ENCODE measurements at places on chromosomes 5 and 9.

- DNase-seq = peak; percentile 24
Measured at GRCh38 chr5:150394131-150394530, 18.6 kb downstream of the CD74 start.

DNA sequence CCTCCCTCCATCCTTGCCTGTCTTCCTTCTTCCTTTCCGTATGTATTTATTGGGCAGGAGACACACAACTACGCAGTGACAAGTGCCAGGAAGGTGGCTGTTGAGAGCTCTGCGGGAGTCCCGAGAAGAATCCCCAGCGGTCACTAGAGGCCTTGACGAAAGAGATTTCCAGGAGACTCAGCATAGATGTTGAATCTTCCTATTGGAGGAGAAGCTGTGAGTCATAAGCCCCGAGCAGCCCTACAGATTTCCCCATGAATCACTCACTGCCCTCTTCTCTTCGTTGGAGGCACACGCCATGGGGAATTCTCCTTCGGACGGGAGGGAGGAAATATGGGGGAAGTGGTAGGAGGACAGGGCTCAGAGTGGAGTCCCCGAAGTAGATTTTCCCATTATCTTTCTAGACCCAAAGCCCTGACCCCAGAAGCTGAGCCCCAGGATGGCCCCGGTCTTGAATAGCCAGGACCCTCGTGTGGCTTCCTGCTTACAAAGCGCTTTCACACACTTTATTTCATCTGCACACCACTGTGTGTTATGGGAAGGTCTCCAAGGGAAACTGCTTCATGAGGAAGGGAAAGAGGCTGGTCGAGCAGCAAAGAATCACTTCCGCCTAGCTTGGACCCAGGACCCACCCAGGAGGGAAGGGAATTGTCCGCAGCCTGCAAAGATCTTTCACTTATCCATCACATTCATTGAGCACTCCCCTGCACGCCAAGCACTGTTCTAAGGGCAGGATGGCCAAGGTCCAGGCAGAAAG lies 12.7 kb downstream of the DUSP1 start:
- DNase-seq = peak; percentile 81

DNA sequence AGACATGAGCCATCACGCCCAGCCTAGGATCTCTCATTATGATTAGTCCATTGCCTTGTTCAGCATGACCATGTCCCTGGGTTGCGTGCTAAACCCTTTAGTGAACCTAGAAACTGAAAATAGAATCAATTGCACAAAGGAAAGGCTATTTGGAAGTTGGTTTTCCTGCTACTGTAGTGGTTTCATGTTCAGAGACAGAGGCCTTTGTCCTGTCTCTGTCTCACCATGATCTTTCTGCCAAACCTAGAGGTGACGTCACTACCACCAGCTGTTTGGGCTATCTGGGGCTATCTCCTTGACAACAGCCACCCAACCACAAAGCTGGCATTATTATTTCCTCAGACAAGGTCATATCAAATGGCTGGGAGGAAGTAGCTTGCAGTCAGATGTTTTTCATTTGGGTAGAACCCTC lies 4.0 kb upstream of the CDK5RAP2 start:
- DNase-seq = peak; percentile 81

DNA sequence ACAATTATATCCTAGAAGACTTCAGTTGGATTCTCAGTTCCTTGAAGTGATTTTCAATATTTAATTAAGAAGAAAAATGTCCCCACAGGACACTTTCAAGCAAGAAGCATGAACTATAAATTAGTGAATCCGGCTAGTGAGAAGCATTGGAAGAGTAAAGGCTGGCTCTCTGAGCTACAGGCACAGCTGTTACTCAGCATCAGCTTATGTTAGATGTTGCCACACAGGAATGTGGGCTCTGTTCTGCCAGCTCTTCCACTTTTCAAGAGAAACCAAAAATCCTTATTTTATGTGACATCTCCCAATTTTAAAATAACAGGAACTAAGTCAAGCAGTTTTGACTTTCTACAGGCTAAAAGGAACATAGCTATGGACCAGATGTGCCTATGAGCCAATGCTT lies 14.9 kb downstream of the ZNF474 start:
- no peak for DNase-seq

- no peak for DNase-seq
Measured at GRCh38 chr5:151820903-151821302, 49.1 kb downstream of the G3BP1 start.

GRCh38 chr5:100401149-100401548 lies 134.0 kb upstream of the FAM174A start:
- DNase-seq = no peak

DNA sequence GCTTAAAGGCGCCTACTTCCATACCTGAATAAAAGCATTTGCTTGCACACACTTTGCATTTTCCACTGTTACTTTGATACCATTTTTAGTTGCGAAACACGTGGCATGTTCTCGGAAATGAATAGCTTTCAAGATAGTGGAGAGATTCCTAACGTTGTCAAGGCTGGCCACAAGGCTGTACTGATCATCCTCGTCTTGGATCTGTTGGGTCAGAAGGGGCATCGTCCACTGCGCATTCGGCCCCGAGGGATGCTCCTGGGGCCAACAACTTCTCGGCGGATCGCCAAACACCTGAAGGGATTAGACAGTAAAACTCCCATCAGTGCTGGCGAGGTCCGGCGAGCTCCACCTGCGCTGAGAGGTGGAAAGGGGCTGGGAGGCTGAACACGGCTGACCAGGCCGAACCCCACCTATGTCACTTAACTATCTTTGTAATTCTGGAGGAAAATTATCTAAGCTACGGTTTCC lies 599 bp downstream of the RAD1 start:
- DNase-seq = no peak

- DNase-seq = no peak
Measured at GRCh38 chr5:68216245-68217046, 890 bp downstream of the PIK3R1 start.

GRCh38 chr9:137348769-137349470 lies 46.8 kb upstream of the NRARP start:
- DNase-seq = no peak

DNA sequence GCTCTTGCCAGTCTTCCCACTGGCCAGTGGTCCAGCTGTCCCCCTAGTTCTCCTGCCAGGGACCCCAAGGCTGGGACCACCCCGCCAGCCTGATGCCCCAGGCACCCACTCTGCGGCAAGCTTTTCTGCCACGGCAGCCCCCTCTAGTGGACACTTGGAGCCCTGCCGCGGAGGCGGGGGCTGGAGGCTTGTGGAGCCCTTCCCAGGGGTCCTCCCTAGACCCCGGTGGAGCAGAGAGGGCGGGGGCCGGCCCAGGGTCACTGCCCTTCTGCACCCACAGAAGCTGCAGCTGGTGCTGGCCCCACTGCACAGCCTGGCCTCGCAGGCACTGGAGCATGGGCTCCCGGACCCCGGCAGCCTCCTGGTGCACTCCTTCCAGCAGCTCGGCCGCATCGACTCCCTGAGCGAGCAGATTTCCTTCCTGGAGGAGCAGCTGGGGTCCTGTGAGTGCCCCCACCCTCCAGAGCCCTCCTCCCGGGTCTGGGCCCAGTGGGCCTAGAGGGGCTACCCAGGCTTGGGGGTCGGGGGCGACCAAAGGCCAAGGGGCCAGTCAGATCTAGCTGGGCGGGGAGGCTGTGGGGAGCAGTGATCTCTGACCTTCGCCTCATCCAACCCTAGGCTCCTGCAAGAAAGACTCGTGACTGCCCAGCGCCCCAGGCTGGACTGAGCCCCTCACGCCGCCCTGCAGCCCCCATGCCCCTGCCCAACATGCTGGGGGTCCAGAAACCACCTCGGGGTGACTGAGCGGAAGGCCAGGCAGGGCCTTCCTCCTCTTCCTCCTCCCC lies 9.1 kb downstream of the EGFL7 start:
- no peak for DNase-seq

GRCh38 chr5:14439087-14439871 lies 142.3 kb upstream of the OTULINL start:
- DNase-seq = no peak

DNA sequence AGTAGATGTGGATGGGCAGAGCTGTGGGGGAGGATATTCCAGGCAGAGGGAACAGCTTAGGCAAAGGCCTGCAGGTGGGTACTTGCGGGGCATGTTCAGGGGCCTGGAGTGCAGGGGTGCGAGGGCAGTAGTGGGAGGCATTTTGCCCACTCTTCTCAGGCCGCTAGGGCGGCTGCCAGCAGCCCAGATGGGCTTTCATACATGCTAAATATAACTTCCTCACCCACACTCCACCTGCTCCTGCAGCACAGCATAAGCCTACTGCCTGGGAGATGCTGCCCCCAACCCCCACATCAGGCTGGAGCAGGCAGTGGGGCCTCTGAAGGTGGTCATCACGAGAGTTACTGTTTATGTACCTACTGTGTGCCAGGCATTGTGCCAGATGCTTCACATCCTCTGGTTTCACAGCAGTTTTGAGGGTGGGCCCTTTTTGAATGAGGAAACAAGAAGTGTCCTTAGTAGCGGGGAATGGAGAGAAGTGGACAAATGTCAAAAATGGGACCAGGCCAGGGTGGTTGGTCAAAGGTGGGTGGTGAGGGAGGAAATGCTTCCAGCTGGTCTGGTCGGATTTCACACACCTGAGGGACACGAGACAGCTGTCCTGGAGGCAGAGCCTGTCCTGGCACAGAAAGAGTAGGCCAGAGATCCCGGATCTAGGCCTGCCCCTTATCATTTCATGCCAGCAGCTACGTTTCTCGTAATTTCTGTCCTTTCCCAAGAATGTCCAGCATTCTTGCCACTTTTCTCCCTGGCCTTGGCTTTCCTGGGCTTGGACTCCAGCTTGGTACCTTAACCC lies 12.1 kb downstream of the RGS14 start:
- DNase-seq = no peak

- no peak for DNase-seq
Measured at GRCh38 chr9:119268985-119269384, 100.2 kb downstream of the BRINP1 start.

DNA sequence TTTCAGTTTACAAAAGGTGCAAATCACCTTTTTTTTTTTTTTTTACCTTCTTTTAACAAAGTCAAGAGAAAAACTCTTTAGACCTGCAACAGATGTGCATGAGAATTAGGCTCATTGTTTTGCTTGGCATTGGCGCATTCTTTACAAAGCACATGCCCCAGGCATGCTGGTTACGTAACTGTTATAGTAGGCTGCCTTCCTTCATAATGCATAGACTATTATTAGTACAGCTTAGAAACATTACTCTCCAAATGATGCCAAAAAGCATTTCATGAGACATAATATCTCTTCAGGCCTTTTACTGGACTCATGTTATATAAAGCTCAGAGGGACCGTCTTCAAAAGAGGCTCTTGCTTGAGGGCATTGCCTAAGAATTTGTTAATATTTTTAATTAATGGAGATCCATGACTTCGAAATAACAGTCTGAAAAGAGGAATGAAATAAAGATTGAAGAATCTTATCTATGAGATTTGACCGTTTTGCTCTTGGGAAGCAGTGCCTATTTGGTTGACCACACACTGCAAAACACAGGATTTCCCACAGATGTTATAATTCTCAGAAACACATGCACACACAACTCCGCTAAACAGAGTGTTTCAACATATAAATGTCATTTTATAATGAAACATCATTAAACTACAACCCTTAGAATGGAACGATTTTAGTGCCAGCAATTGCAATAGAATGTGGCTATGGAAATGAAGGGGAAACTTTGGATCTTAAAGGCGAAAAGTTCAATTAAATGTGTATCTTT lies 478.7 kb downstream of the PRR16 start:
- DNase-seq = no peak

GRCh38 chr9:107280543-107280942 lies 2.5 kb upstream of the RAD23B start:
- no peak for DNase-seq

DNA sequence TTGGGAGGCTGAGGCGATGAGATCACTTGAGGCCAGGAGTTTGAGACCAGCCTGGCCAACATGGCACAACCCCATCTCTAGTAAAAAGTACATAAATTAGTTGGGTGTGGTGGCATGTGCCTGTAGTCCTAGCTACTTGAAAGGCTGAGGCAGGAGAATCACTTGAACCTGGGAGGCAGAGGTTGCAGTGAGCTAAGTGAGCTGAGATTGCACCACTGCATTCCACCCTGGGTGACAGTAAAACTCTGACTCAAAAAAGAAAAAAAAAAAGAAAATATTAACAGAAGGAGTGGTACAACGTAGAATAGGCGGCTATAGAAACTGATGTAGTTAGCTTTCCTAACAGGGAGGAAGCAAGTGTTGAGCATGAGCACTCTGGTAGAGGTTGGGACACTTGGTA lies 59.9 kb downstream of the PBX3 start:
- no peak for DNase-seq

- DNase-seq = no peak
Measured at GRCh38 chr9:113355040-113355596, 5.8 kb downstream of the BSPRY start.

- no peak for DNase-seq
Measured at GRCh38 chr9:2227144-2227867, 212.2 kb downstream of the SMARCA2 start.

GRCh38 chr5:146770980-146771379 lies 107.6 kb downstream of the PPP2R2B start:
- DNase-seq = no peak

GRCh38 chr9:124270504-124271335 lies 13.0 kb downstream of the NEK6 start:
- DNase-seq = no peak

DNA sequence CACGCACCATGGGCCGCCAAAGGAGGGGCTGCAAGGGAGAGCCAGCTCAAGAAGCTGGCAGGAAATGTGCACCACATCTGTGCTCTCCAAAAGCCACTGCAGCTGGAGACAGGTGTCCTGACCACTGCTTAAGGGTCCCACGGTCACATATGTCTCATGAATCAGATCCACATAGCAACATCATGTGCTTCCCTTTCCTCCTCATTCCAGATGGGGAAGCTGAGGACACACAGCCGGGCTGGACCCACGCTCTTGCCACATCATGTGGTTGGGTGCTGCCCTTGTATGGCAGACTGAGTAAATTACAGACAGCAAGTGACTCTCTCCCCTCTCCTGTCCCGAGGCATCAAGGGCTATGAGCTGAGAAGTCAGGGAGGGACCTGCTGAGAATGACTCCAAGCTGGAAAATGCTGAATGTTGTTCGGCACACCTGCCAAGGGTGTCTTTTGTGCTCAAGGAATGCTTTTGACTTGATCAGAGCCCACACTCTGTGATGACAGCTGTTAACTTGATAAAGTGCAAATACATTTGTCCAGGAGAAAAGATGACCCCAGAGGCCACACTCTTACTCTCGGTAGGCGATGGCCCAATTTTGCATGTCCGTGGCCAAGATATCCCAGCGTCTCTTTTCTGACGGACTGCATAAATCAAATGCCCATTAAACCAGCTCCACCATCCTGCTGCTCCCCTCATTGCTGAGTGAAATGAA lies 58.2 kb downstream of the NSUN2 start:
- DNase-seq = no peak

DNA sequence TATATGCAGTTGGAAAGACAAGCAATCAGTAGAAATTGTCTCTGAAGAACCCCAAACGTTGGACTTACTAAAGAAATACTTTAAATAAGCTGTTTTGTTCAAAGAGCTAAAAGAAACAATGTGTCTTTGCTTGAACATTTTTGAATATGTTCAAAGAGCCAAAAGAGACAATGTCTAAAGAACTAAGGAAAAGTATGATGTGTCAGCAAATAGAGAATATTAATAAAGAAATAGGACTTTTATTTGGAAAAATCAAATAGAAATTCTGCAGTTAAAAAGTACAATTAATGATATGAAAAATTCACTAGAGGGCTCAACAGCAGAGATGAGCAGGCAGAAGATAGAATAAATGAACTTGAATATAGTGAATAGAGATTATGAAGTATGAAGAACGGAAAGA lies 19.2 kb downstream of the TAS2R1 start:
- DNase-seq = no peak
